Right renal pelvis (tissue), 4 donors: ENCODE measurements at places on chromosomes 6 and 20. TPM values are rescaled to one million over a fixed set of nuclear protein-coding genes. Genes with fewer than 3 reads are reported as not detected.

DNA sequence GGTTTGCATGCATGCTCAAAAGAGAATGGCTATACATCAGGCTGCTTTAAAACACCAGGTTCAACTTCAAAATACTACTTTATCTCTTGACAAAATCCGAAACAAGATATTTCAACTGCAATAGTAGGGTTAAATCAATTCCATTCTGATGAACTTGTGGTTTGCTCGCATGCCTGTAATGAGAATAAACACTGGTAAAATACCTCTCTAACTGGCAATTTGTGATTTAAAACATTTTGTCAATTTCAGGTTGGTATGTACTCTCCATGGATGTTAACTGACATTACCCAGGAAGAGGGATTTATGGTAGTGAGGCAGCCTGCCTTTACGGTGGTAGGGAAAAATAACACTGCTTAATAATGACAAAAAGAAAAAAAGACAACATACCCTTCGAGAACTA, 74.4 kb downstream of the MBOAT1 start:
- no peak for DNase-seq

GRCh38 chr6:53168516-53169267, 20.1 kb upstream of the GCM1 start:
- DNase-seq = no peak

GRCh38 chr6:157646012-157646411, 177.0 kb upstream of the SNX9 start:
- DNase-seq = no peak

GRCh38 chr6:71349395-71349794, 60.8 kb downstream of the OGFRL1 start:
- DNase-seq = no peak

- no peak for DNase-seq
Observed at GRCh38 chr6:142909686-142910085, 35.3 kb downstream of the HIVEP2 start.

- no peak for DNase-seq
Observed at GRCh38 chr20:4808872-4809271, 87.2 kb downstream of the PRND start.

The RIN2 gene
- 36.1 TPM for polyA plus RNA-seq

The PTCRA gene
- polyA plus RNA-seq = not detected

The ECHDC1 gene
- polyA plus RNA-seq = 98.7 TPM

The POPDC3 gene
- 0.76 TPM for polyA plus RNA-seq

The ILRUN gene
- 53.1 TPM for polyA plus RNA-seq
